ENCODE measurements at places on chromosomes 3 and 15. TPM values are rescaled to one million over a fixed set of nuclear protein-coding genes. Genes with fewer than 3 reads are reported as not detected.

SHC4 gene
- polyA plus RNA-seq, result 5.1 TPM

CFAP91 gene
- not detected for polyA plus RNA-seq

NANOGP8 gene
- 0.15 TPM for polyA plus RNA-seq

NAALADL2 gene
- 8.0 TPM for polyA plus RNA-seq

ANKUB1 gene
- not detected for polyA plus RNA-seq

SOX14 gene
- not detected for polyA plus RNA-seq

GABRB3 gene
- polyA plus RNA-seq, result 0.63 TPM

PLA2G4B gene
- 1.3 TPM for polyA plus RNA-seq

LSAMP gene
- 24.1 TPM for polyA plus RNA-seq

IL17RC gene
- 17.3 TPM for polyA plus RNA-seq

GRCh38 chr3:35651851-35652250, 12.5 kb downstream of the ARPP21 start:
- DNase-seq, result no peak

DNA sequence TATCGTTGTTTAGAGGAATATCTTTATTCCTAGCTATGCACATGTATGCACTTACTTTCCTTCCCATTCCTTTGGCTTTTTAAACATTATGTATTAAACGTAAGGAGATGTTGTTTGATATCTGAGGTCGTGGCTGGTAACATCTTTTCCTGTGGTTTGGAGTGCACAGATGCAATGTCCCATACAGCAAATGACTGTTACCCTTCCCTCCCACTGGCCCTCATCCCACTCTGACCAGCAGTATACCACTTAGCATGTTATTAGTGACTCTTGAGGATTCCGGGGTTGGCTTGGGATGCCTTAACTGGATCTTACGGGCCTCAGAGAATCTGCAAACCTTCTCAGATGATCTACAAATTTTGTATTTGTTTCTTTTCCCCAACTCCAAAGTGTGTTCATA, 34.5 kb downstream of the TGFBR2 start:
- DNase-seq, result no peak

- no peak for DNase-seq
Measured at GRCh38 chr3:26259176-26259575, 363.4 kb upstream of the LRRC3B start.

- no peak for DNase-seq
Measured at GRCh38 chr15:90009301-90010022, 8.3 kb downstream of the ZNF710 start.

- peak; percentile 32 for DNase-seq
Measured at GRCh38 chr3:149620291-149621020, 37.4 kb downstream of the WWTR1 start.

GRCh38 chr15:67063689-67064606, 1.5 kb upstream of the SMAD3 start:
- no peak for DNase-seq

DNA sequence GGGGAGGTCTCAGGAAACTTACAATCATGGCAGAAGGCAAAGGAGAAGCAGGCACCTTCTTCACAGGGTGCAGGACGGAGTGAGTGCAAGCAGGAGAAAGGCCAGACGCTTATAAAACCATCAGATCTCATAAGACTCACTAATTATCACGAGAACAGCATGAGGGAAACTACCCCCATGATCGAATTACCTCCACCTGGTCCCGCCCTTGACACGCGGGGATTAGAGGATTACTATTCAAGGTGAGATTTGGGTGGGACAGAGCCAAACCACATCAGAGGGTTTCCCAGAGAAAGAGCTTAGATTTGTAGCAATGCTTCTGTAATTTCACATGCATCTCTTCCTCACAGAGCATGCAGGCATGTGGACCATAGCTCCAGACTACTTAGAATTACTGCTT, 615.7 kb upstream of the UBE2E2 start:
- DNase-seq, result no peak

GRCh38 chr3:120153294-120153693, 59.0 kb upstream of the GSK3B start:
- DNase-seq, result no peak

GRCh38 chr3:46303240-46303639, 50.7 kb upstream of the CCR2 start:
- no peak for DNase-seq

GRCh38 chr3:83890763-83891135, 1068.0 kb upstream of the CADM2 start:
- no peak for DNase-seq

GRCh38 chr15:82812994-82813393, 3.6 kb downstream of the WHAMM start:
- no peak for DNase-seq

- no peak for DNase-seq
Measured at GRCh38 chr15:50275908-50276307, 10.4 kb upstream of the HDC start.
